ENCODE measurements at places on chromosomes 6 and 20.

GRCh38 chr6:105352037-105352617, 50.8 kb downstream of the PREP start:
- no peak for DNase-seq

DNA sequence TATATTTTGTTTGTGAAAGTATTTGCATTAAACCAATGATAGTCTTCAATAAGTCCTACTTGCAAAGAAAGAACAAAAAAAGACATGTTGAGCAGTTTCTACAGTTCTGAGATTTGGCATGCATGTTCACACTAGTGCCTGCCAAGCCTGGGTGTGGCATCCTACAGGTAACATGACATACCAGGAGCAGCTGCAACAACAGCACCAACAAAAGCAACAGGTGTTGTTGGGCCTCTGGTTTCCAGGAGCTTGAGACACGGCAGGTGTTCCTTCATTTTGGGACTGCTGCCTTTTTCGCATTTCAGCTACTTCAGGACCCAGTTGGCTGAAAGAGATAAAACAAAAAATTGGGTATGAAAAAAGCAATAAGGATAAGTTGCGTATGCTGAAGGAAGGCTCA, 41.2 kb upstream of the MTRF1L start:
- no peak for DNase-seq

- DNase-seq = peak; percentile 11
Observed at GRCh38 chr20:51750037-51750769, 18.0 kb downstream of the ATP9A start.

DNA sequence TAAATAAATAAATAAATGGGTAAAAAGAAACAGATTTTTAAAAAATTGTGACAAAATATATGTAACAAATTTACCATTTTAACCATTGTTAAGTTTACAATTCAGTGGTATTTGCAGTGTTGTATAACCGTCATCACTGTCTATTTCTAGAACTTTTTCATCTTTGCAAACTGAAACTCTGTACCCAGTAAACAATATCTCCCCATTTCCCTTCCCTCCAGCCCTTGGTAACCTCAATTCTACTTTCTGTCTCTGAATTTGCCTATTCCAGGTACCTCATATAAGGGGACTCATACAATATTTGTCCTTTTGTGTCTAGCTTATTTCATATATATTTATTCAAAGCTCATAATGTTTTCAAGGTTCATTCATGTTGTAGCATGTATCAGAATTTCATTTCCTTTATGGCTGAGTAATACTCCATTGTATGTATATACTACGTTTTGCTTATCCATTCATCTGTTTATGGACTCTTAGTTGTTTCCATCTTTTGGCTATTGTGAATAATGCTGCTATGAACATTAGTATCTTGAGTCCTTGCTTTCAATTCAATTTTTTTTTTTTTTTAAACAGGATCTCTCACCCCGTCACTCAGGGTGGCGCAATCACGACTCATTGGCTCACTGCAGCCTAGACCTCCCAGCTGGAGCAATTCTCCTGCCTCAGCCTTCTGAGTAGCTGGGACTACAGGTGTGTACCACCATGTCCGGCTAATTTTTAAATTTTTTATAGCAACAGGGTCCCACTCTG, 8.9 kb downstream of the MANBAL start:
- no peak for DNase-seq

GRCh38 chr6:85470023-85470410, 20.1 kb downstream of the NT5E start:
- no peak for DNase-seq

DNA sequence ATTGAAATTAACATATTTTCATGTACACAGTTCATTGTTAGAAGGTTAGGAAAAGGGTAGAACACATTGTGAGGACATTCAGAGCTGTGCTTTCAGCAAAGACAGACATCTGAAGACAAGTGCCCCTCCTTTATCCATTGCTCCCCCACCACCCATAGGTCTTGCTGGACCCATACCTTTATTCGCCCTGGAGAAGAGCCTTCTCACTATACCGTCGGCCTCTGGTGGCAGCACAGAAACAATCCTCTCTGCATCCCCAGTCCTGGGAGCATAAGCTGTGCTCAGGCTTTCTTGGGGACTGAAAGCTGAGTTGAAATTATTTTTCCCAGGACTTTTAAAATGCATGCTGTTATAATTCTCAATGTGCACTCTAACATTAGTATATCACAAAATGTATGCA, 372.3 kb downstream of the EPHA7 start:
- no peak for DNase-seq
